Fibroblast of skin of right quadriceps (primary cell): ENCODE measurements at places on chromosomes 11 and 22.

DNA sequence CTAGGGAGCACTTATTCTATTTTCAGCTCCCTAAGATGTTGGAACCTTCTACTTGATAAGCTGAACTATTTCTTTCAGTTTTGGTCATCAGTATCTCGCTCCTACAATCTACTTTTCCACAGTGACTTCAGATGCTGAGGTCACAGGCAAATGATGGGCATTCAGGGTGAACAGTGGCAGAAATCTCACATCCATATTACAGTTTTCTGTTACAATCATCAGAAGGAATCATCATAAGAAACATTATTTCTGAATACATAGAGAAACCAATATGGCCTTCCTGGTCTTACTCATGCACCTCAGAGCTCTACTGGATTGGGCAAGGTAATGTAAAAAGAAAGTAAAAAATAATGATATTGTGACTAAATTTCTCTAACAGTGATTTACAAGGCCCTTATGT, 39.4 kb upstream of the DDI1 start:
- DNase-seq = no peak

- no peak for DNase-seq
These were observed 1.9 kb downstream of the KCNQ1OT1 start for GRCh38 chr11:2697866-2698265.

DNA sequence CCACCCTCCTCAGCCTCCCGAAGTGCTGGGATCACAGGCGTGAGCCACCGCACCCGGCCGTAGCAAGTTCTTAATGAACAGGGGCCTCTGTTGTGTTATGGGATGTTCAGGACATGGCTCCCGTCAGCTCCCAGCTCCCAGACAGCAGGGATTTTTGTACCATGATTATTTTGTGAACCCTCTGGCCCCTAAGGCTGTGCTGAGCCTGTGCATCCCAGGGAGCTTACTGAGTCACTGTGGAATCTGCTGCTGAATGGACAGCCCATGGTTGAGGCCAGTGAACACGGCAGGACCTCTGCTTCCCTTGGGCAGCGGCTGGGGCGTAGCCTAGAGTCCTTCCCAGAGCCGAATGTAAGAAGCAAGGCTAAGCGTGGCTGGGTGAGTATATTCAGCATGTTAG, 245.2 kb downstream of the NTM start:
- DNase-seq = no peak

DNA sequence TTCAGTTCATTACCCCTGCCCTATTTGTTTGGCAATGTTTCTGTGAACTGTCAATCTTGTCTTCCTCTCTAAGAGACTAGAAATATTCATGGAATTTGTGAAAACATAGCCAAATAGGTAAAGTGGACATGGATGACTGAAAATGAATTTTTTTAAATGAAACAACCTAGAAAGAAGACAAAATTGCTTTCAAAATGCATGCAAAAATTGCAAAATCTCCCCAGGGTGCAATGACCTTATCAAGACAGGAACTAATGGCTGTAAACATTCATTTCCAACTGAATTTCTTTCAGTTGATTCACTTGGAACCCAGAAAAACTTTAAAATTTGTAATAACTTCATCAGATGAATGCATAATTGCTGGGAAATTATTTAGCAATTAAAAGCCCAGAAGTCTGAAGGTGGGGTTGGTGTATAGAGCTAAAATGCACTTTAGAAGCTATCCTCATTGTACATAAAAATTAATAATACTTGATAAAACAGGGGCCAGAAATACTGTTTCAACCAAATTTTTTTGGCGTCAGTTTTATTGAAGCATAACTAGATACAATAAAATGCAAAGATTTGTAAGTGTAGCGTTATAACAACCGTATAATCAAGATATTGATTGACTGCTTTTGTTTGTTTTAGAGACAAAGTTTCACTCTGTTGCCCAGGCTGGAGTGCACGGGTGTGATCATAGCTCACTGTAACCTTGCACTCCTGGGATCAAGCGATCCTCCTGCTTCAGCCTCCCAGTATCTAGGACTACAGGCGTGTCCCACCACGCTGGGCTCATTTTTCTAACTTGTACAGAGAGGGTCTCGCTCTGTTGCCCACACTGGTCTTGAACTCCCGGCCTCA, 27.6 kb upstream of the SLC35C1 start:
- DNase-seq = peak; percentile 6

DNA sequence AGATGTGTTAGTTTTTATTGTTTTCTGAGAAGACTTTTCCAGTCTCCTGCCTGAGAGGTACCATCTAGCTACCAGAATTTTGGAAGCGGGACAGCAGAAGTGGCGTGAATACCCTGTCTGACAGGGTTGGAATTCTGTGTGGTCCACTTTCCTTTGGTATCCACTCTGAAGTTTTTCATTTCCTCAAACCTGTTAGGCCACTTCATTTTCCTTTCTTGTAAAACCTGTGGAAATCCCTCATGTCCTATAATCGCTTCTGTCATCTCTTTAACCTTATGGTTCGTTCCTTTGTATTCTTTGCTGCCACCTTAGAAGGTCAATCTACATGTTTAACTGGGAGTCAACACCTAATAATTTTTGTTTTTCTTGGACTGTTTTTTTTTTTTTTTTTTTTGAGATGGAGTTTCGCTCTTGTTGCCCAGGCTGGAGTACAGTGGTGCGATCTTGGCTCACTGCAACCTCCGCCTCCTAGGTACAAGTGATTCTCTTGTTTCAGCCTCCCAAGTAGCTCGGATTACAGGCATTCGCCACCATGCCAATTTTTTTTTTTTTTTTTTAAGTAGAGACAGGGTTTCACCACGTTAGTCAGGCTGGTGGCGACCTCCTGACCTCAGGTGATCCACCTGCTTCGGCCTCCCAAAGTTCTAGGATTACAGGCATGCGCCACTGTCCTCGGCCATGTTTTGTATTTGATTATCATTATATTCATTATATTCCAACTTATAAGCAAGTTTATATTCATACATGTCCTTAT, 7.1 kb downstream of the SFI1 start:
- no peak for DNase-seq

GRCh38 chr11:103842795-103843194, 193.6 kb upstream of the DDI1 start:
- DNase-seq = peak; percentile 57

GRCh38 chr11:71136095-71136845, 116.1 kb downstream of the SHANK2 start:
- DNase-seq = no peak

DNA sequence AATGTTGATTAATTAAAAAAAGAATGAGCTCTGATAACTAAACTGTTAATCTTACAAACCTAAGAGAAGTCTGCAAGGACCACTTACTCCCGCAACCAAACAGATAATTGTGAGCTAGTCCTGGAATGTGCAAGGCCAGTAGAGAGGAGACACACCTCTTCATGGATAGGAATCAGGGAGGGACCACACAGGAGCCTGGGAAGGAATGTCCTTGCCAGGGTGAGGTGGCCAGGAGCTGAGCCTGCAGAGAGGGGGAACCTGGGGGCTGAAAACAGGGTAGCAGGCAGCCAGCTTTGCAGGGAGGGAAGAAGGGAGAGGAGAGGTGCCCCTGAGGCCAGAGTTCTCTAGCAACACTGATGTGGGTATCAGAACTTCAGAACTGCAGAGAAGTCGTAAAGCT, 9.4 kb upstream of the NLRP10 start:
- peak; percentile 14 for DNase-seq

GRCh38 chr11:66363805-66364535, 7.6 kb downstream of the SLC29A2 start:
- no peak for DNase-seq

- peak; percentile 79 for DNase-seq
These were observed 122.0 kb upstream of the ZC3H12C start for GRCh38 chr11:109971184-109971523.

GRCh38 chr11:133697161-133697560, 148.2 kb downstream of the SPATA19 start:
- no peak for DNase-seq

- no peak for DNase-seq
These were observed 96.5 kb downstream of the DSCAML1 start for GRCh38 chr11:117700551-117700950.

DNA sequence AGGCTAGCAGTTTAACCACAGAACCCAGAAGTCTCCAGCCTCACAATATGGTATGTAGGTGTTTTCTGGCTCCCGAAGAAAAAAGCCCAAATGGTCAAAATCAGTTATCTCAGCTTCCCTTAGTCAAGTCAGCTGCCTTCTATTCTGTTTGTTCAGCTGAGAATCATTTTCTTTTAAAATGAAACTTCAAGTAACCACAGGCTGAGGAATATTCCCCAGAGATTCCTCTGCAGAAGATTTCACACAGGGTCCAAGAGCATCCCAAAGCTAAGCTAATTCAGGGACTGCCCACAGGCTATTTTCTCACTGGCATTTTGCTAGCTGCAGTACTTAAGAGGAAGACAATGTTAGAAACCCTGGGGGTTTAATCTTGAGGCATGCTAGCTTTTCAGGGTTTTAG, 977.0 kb upstream of the CHORDC1 start:
- DNase-seq = peak; percentile 67

- DNase-seq = no peak
These were observed 263.2 kb downstream of the DCDC1 start for GRCh38 chr11:31106326-31106725.

DNA sequence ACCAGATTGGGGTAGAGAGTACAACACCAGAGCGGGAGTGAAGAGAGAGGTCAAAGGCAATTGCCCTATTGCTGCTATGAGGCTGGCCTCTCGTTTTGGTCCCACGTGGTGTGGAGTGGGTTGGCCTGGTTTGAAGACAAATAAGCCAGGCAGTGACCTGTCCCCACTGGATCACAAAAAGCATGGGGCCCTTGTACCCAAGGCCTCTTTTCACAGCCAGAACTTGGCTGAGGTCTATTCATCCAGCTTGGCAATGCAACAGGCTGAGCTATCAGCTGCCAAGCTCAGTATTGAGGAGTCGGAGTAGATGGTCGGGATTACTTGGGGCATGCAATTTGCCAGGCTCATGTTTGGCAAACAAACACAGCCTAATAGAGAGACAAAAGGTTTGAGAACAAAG, 19.2 kb upstream of the GALNT18 start:
- DNase-seq = no peak

GRCh38 chr11:110251836-110252235, 44.6 kb downstream of the RDX start:
- peak; percentile 62 for DNase-seq

DNA sequence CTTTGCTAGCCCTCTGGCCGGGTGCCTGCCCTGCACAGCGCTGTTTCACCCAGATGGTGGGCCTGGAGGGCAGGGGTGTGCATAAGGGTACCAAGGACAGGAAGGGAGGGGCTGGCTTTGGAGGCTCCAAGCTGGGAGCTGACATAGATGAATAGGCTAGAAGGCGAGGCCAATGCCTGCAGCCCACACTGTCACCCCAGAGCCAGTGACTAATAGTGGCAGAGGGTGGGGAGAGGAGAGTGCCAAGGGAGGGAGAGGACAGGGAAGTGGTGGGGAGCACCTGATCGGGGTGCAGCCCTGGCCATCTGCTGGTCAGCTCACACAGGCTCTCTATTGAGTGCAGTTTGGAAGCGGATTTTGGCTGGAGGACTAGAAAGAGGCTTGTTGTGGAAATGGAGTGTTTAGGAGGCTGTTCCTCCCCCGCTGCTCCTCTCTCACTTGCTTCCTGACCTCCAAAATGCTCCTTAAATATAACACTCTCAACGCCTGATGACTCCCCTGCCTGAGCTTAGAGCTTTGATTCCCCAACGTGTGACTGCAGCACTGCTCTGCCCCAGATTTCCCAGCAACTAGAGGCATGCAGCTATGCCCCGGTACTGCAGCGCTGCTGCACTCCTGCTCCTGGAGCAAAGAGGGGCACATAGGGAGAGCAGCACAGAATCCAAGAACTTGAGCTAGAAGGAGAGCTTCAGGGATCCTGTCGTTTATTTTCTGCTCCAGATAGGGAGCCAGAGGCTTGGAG, 89.2 kb downstream of the GRAMD1B start:
- DNase-seq = no peak

- DNase-seq = no peak
These were observed at the start of gene KRTAP5-6 for GRCh38 chr11:1696608-1697570. KRTAP5-6 (plus strand) TSS chr11:1697195; CDS start chr11:1697246, 51 bp downstream.

DNA sequence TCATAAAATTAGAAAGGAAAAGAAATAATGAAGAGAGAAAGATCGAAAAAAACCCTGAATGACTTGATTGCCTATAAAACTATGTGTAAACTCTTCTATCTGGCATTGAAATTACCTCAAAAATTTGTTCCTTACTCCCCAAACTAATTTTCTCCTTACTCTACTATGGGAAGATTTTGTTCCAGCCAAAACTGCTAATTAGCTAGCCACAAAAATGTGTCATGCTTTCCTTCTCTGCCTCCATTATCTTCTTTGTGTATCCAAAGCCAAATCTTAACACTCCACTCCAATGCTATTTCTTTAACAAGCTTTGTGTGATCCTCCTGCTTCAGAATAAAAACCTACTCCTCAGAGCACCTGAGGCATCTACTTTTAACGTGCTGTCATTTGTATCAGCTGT, 831.2 kb downstream of the METTL15 start:
- DNase-seq = peak; percentile 26

DNA sequence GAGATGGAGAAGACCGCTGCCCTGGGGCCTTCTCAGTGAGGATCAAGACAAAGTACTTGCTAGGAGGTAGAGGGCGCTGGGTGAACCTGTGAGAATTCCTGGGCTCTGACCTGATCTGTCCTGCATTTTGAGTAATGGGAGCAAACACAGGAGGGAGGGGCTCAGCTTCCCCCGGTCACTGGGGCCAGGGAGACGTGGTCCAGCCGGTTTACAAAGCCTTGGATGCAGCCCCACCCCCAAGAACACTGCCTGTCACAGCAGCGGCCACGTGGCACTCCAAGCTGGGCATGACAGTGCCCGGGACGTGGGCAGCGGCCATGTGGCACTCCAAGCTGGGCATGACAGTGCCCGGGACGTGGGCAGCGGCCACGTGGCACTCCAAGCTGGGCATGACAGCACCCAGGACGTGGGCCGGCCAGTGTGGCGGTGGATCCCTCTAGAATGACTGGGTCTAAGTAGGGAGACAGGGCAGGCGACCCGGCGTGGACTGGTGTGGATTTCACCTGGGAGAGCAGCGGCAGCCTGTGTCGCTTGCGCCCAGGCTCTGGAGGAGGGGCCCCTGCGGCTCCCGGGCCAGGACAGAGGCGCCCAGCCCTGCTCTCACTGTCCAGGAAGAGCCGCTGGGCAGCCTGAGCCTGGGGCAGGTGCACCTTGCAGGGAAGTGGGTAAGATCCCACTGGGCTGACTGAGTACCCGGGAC, 2.5 kb upstream of the TTLL8 start:
- no peak for DNase-seq

GRCh38 chr11:34653031-34653430, 32.1 kb downstream of the EHF start:
- no peak for DNase-seq

DNA sequence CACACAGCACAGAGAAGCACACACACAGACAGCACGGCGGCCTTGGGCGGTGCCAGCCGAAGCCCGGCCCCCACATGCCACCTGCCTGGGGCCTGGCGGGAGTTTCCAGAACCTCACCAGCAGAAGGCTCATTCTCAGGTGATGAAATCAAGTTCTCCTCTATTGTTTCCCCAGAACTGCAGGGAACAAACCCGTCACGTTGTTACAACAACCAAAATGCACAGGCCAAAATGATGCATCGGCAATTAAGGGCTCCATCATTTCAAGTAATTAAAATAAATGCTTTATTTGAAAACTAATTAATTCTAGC, 30.8 kb downstream of the GNB1L start:
- no peak for DNase-seq
